ENCODE measurements at places on chromosomes 6 and 20.

DNA sequence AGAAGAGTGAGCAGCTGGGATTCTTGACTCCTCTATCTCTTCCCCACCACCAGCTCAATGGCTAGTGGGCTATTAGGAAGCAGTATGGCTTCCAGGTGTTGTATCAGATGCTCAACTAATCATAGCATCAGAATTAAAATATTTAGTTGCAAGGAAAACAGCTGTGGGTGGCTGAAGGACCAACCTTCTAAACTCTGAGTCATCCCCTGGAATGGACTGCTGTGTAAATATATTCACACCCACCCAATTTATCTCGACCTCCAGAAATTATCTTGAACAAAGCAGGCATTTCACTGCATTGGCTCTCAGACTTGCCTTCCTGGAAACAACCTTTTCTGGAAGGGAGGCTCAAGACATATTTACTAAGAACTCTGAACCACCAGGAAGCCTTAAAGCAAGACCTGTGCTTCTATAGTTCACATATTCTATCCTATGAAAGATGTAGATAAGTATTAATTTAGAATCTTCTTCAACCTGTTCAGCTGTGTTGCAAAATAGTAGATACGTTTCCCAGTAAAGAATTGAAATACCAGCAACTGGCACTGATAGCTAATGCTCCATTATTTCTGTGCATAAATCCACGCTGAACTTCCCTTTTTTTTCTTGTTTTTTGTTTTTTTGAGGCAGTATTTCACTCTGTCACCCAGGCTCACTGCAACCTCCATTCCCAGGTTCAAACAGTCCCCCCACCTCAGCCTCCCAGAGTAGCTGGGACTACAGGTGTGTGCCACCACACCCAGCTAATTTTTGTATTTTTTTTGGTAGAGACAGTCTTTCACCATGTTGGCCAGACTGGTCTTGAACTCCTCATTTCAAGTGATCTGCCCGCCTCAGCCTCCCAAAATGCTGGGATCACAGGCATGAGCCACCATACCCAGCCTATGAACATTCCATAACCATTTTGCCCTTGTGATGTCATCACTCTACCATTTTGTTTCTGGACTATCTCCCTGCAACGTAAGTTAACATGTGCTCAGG, 56.9 kb upstream of the CD2AP start:
- no peak for DNase-seq

DNA sequence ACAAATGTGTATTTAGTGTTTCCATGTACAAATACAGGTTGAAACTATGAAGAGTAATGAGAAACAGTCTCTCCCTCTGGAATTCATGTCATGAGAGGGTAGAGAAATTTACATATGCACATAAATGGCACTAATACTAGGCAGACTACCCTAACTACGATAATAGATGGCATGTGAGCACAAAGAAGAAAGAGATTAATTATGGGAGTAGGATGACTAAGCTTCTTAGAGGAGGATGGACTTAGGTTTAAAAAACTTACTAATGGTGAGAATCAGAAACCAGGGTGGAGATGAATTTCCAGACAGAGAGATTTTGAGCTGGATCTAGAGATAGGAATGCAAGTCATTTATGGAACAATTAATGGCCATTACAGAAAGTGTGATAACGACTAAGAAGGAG, 225.3 kb upstream of the HTR1E start:
- no peak for DNase-seq

DNA sequence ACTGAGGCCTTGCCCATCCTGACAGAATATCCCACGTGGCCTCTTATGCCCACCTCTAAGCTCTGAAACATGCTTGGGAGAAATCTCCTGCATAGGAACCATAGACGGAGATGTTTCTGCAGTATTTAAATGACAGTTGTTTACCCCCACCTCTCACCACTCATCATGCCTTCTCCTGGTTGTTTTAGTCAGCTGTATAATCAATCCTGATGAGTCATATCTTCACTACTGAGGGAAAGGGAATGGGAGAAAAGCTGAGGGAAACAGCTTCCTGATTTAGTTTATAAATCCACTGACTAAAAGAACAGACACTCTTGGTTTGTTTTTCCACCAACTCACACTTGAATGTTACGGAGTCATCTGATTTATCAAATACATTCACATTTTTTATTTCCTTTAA, 113.2 kb upstream of the TENT5A start:
- no peak for DNase-seq

DNA sequence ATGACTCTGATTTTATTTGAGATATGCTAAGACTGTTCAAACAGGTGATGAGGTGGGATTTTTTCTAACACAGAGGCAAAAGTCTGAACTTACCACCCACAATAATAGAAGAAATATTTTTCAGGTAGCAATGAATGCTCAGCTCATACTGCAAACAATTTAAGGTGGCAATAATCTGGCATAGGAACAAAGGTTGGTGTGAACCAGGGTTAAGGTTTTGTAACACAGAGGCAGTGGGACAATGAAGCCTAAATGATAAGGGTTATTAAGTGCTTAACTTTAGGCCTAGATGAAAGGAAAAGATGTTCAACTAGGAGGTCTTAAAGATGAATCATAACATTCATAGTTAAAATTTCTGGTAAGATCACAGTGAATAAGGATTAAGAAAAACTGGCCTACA, 4.9 kb downstream of the ASCC3 start:
- no peak for DNase-seq

DNA sequence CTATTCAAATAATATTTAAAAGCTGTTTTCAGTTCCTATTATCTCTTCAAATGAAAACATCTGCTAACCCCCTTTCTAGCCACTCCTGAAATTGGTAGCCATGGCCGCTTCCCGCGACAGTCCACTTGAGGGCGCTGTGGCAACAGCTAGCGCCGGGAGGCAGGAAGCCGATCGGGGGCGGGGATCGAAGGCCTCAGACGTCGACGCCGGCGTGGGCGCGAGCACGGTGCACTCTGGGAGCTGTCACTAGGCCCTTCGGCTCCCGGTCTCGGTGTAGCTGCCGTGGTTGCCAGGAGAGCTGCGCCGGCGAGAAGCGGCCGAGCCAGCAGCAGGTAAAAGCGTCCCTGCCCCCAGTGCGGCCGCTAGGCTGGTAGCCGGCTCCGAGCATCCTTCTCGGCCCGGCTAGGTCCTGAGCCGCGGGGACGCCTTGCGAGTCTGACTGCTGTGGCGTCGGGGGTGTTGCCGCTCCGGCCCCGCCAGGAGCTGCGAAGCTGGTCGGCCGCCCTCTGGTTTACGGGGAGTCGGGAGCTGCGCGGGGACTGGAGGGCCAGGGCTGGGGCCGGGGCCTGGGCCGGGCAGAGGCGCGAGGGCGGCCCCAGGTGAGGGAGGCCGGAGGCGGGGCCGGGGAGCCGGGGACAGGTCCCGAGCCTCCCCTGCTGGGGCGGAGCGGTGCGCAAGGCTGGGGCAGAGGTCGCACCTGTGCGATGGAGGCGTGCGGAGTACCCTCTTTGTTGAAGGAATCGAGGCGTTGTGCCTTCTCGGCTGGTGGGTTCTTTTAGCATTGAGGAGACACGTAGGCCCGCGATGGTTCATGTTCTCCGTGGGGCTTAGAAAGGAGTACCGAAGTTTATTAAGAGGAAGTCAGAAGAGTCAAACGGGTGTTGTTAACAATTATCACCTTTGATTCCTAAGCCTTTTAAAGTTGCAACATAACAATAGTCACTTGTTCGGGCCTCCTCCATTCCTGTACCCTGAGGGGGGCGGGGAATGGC, at the start of gene DOP1A:
Gene DOP1A, plus strand, starts transcription at position 224 of the 992 bp plus-strand sequence. CDS start 29,307 bp downstream, outside the sequence.
- DNase-seq = peak; percentile 96

GRCh38 chr6:1574083-1574761, 35.5 kb upstream of the FOXC1 start:
- no peak for DNase-seq

DNA sequence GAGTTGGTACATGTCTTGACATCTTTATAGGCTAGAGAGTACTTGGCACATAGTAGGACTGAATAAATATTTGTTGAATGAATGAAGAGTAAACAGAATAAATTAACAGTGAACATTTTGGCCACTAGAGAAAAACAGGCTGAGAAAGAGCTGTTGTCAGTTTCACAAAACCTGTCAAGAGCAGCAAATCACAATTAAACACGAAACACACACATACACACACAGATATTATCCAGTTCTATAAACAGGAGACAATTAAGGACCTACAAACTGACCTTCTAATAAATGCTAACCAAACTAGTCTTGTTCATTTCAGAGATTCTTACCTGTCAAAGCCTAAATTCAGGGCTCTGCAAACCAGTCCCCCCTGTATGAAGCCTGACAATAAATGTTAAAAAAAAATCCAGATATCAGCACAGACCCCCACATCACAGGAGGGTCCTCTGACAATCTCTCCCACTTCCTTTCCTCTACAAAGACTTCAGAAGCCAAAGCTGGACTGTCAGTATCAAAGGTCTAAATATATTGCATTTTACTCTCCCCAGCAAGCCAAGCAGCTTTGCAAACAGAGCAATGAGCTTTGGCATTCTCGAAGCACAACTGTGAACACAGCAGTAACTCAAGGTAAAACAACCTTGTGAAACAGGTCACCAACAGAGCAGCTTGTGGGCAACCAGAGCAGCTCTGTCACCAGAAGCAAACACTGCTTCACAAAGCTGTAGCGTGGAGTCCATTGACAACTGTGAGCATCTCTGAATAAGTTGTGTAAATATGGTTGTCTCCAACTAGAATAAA, 229.9 kb downstream of the TBXT start:
- no peak for DNase-seq

DNA sequence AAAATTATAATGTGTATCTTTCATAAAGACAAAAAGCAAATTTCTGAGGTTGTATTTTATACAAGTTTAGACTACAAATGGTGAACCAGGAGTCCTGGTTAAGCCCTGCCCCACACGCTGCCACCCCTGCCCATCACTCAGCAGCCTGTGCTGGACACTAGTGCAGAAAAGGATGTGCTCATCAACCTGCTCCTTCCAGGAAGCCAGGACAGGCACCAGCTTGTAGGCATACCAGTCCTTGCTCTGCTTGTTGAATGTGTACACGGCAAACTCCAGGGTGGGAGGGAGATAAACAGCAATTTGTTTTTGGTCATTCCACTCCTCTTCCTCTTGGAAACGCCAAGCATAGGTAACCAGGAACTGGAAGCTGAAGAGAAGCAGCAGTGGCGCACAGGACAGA, 18.1 kb downstream of the CST9L start:
- no peak for DNase-seq

- no peak for DNase-seq
Measured at GRCh38 chr20:33070111-33071053, 9.1 kb upstream of the BPIFB4 start.

DNA sequence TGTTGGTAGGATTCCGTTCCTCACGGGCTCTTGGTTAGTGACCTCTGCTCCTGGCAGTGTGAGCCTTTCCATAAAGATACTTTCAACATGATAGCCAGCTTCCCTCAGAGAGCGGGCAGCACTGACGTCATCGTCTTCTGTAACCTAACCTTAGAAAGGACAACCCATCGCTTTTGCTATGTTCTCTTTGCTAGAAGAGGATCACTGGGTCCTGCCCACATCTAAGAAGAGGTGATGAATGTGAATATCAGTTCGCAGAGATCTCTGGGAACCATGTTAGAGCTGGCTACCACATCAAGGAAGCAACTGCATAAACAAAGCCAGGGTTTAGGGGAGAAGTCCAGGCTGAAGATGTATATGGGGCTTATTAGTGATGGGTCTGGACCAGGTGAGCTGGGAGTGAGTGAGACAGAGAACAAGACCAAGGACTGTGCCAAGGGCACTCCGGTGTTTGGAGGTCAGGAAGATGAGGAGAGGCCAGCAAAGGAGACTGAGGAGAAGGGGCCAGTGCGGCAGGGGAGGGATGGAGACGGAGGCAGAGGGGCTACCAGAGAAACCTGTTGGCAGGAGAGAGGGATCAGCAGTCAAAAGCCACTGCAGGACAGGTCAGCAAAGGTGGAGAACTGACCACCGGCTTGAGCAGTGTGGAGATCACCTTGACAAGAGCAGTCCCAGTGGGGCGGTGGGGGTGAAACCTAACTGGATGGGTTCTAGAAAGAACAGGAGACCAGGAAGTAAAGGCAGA, 39.7 kb downstream of the PIM1 start:
- DNase-seq = no peak

DNA sequence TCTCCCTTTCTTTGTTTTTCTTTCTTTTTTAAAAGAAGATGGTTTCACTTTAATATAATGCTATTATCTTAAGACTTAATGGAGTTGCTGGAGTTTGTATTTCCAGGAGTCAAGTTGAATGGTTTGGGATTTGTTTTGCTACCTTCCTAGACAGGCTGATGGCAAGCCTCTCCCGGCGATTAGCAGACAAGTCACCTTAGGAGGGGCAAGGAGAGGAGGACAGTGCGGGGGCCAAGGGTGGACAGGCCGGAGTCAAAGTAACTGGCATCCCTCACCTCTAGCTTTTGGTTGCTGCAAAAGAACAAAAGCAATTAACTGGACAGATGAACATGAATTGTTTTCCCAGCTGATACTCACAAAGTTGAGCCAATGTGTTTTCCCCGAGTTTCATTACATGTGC, 57.1 kb downstream of the GMPR start:
- no peak for DNase-seq

DNA sequence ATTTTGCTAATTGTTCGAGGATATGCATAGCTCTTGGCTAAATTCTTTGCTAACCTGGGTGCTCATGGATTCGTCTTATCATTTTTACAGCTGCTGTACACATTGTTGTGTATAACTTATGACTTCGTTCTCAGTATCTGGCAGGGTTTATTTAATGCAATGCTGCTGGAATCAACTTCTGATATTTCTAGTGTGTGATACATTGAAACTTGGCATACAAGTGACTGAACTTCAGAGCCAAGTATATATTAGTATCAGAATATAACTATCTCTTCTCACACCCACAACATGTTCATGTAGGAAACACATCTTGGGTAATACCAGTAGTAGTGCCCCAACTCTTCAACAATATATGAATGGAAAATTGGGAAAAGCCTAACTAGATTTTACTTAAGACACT, 764.2 kb downstream of the TENT5A start:
- no peak for DNase-seq

DNA sequence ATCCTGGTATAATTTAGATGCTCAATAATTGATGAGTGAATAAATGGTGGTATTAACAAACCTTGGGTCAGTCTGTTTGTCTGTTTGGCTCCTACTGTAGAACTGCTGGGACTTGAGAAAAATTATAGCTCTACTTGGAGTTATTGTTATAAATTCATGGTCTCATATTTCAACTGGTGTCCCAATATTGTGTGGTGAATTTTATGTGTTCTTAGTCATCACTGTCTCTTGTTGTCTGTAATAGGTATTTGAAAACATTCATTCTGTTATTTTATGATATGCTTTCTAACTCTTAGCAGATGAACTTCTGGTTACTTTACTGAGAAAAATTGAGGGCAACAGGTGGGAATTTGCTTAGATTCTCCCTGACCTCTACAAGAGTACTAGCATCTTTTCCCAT, 221.4 kb downstream of the CDKAL1 start:
- no peak for DNase-seq

- no peak for DNase-seq
Measured at GRCh38 chr6:107485157-107485556, 4.8 kb upstream of the SOBP start.

GRCh38 chr20:22791877-22792525, 207.6 kb upstream of the FOXA2 start:
- no peak for DNase-seq

GRCh38 chr6:22809370-22809769, 240.0 kb downstream of the HDGFL1 start:
- DNase-seq = no peak
